ENCODE measurements at places on chromosomes 6 and 20.

DNA sequence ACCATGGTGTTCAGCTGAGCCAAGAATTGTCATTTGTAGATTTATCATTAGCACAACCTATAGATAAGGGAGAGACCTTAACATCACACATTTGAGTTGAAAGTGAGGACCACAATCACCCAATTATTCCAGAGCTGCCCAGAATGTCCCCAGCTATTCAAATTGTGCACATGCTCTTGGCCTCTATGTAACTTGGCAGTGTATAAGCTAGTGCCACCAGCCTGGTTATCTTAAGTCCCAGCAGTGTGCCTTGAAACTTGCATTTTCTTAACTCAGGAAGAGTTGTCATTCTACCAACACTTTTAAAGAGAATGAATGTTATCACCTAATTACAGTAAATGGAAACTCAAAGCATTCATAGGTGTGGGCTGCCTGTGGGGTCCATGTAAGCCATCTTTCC is 191.1 kb downstream of the COL9A1 start:
- no peak for DNase-seq

GRCh38 chr6:90249458-90249857 is 47.2 kb downstream of the BACH2 start:
- no peak for DNase-seq

DNA sequence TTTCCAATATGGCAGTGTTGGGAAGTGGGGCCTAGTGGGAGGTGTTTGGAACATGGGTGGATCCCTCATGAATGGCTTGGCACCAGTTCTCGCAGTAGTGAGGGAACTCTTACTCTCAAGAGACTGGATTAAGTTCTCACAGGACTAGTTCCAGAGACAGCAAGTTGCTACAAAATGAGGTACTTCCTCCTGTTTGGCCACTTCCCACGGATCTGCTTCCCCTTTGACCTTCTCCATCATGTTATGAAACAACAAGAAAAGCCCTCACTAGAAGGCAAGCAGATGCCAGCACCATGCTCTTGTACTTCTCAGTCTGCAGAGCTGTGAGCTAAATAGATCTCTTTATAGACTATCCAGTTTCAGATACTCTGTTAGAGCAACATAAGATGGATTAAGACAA is 3.1 kb downstream of the RSPH3 start:
- DNase-seq = no peak

DNA sequence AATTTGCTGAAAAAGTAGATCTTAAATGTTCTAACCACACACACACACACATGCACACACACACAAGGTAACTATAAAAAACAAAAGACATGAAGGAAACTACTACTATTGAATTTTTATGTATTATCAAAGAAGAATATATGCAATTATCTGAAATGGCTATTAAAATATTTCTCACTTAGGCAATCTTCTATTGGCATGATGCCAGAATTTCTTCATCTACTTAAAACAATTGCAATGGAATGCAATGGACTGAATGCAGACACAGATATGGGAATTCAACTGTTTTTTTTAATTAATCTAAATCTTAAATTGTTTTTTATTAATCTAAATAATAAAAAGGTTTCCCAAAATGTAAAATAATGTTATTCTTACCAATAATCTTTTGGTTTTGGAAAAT is 152.6 kb upstream of the SMLR1 start:
- no peak for DNase-seq

DNA sequence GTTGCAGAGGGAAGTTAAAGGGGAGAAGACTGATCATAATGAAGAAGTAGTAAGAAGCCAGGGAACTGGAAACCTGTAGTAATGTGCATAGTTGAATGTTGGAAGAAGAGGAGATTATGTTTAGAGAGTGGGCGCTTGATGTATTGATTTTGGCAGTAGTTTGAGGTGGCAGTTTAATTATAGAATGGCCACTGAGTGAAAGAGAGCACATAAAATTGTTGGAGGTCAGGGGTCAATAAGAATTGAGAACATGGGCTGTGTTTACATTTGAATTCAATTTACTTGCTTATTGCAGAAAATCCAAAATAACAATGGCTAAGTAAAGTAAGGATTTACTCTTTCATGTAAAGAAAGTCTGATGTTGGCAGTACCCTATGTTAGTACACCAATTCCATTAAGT is 15.7 kb downstream of the VTA1 start:
- no peak for DNase-seq

- DNase-seq = no peak
These were observed 189.8 kb downstream of the FOXA2 start for GRCh38 chr20:22394583-22394982.

- DNase-seq = peak; percentile 16
These were observed 121.1 kb upstream of the HDGFL1 start for GRCh38 chr6:22448291-22448711.

- no peak for DNase-seq
These were observed 107.4 kb downstream of the COL19A1 start for GRCh38 chr6:69973763-69974162.

DNA sequence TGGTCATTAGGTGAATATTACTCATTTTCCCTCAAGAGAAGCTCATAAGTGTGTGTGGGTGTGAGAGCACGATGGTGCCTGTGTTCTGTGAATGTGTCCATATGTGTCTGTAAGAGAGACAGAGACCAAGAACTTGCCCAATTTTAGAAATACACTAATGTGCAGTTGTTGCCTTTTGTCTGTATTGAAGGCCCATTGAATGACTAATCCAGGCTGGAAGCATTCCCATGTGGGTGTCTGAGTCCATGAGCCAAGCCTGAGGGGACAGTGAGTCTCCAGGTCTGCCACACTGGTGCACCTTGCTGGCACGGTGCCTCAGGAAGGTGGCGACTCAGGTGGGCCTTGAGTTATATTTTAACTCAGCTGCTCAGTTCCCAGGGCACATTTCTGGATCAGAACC is 25.5 kb upstream of the ASXL1 start:
- no peak for DNase-seq

DNA sequence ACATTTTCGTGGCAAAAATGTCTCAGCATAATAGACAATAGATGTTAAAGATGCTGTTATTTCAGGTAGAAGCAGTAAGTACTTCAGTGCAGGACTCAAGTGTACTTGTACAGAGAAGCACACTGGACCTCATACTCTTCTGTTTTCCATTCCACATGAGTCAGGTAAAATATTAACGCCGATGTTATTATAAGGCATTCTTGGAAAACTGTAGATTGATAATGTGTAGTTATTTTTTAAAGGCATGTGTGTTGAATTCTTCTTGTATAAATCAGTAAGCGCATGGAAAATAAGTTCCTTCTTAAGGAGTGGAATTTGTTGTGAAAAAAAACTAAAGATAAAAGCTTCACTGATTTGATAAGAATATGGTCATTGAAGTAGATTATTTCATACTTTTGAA is 45.8 kb downstream of the DOP1A start:
- DNase-seq = no peak

- no peak for DNase-seq
These were observed 223.3 kb downstream of the BMP7 start for GRCh38 chr20:57043091-57043490.

DNA sequence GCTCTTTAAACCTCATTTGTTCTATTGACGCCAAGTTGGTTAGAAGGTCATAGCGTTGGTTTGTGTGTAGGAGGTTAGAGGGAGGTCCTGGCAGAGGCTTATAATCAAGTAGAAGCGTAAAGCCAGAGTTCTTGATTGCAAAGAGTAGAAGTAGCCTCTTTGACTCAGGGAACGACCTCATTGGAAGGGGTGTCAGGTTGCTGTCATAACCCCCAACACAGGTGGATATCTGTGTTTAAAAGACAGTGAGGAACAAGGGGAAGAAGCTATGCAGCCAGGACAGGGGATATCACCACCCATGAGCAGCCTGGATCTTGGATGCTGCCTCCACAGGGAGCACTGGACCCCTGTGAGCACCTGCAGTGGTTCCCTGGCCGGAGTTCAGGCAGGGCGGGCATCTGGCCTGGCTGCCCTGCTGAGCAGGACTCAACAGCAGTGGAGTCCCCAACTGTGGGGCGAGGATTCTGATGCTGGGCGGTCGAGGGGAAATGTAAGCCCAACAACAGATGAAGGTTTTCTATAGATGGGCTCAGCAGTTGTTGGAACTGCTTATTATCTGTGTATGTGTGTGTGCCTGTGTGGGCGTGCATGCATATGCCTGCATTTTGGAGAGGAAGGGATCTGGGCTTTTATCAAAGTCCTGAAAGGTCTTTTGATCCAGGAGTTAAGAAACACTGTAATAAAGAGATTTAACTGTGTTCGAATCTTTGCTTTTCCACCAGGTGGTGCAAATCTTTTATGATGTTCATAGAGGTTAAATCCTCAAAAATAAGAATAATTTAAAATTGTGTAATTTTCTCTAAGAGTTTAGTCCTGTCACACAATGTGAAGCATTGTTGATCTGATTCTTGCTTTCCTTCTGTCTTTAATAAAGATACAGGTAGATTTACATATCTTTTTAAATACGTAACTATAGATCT is 27.7 kb downstream of the HIVEP1 start:
- DNase-seq = no peak

Measured in AG09309 (cell line).